Stimulated activated CD8-positive, alpha-beta memory T cell treated with anti-CD3 and anti-CD28 coated beads, Interleukin-15, amount 100 ng/mL, for 1 hour (primary cell): ENCODE measurements at places on chromosomes 12 and 14.

- no peak for DNase-seq
These were observed 53.1 kb upstream of the KCNA1 start for GRCh38 chr12:4856596-4856995.

DNA sequence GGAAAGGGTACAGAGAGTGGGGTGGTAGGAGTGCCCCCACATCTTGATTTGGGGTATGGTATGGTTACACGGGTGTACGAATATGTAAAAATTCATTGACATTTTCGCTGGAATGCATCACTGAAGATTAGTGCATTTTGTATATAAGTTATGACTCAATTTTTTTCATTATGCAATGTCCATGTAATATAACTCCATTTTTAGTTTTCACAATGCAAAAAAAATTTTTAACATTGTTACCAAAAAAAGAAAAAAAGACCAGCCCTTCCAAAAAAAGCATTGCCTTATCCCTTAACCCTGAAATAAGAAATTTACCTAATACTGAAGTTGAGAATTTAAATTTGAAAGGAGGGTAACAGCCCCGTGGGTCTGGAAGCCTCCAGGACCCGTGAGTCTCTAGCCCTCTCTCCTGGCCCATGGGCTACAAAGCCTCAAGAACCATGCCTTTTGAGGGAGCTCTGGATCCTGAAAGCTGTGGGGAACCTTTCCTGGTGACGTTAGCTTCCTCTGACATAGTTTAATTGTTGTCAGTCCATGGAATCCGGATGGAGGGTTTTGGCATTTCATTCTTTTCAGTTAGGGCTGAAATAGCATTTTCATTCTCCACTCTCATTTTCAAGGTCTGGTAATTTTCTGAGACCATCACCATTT lies 55.6 kb upstream of the ACTN1 start:
- DNase-seq = no peak

DNA sequence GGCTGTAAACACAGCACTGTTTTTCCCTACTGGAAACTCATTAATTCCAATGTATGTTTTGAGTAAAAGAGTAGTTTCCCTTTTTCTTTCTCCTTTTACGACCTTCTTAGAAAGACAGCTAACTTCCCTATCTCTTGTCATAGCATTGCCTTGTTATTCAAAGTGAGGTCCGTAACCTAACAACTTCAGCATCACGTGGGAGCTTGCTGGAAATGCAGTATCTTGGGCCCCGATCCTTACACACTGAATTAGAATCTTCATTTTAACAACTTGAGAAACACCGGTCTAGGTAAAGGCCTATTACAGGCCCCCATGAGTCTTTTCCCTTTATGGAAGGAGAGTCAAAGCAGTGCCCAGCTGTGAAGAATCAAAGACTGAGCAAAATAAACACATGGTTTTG lies 230.7 kb upstream of the PRKD1 start:
- DNase-seq = no peak

DNA sequence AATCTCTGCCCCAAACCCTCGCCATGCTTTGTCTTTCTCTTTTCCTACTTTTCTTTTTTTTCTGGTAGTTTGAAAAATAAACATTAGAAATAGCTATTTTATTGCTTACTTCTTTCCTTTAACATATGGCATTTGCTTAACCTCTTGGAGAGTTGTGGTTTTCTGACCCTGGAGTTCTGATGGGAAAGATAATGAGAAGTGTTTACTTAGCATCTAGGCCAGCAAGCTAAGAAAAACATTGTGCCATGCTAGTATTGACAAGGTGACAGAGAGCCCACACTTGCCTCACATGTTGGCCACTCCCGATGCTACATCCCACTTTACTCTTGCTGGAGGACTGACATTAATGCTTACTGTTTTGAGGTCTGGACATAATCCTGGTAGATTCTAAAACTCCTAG lies 886.2 kb downstream of the DIO2 start:
- no peak for DNase-seq

DNA sequence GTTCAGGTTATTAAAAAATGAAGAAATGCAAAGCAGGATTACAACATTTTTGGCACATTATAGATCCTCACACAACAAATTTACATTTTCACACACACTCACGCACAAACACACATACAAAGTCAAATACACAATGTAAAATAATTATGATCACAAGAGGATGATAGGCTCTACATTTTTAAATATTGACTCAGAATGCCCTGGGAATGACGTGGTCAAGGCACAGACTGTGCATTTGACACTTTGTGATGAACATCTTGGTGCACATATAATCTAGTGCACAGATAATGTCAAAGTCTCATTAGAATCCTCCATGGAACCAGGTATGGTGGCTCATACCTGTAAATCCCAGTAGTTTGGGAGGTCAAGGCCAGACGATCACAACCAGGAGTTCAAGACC lies 49.4 kb downstream of the DPF3 start:
- no peak for DNase-seq

DNA sequence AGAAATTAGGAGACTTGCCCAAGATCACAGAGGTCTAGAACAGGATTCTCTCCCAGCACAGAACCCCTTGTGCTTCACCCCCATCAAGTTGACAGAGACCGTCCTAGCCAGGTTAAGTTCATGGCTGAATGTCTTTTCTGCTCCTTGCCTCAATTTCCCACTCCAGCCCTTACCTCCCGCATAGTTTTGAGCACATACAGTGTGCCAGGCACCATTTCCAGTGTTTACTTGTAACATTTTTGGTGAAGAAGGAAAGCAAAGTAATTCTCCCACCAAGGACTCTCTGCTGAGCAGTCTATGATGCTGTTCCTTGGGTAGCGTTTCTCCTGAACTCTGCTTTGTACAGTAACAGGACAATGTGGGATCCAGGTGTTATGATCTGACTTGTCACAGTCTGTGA lies 1.2 kb downstream of the ABHD4 start:
- DNase-seq = no peak

GRCh38 chr12:32486158-32486557 lies 86.8 kb downstream of the FGD4 start:
- DNase-seq = no peak

- no peak for DNase-seq
These were observed 21.3 kb upstream of the BCDIN3D start for GRCh38 chr12:49863946-49864797.

DNA sequence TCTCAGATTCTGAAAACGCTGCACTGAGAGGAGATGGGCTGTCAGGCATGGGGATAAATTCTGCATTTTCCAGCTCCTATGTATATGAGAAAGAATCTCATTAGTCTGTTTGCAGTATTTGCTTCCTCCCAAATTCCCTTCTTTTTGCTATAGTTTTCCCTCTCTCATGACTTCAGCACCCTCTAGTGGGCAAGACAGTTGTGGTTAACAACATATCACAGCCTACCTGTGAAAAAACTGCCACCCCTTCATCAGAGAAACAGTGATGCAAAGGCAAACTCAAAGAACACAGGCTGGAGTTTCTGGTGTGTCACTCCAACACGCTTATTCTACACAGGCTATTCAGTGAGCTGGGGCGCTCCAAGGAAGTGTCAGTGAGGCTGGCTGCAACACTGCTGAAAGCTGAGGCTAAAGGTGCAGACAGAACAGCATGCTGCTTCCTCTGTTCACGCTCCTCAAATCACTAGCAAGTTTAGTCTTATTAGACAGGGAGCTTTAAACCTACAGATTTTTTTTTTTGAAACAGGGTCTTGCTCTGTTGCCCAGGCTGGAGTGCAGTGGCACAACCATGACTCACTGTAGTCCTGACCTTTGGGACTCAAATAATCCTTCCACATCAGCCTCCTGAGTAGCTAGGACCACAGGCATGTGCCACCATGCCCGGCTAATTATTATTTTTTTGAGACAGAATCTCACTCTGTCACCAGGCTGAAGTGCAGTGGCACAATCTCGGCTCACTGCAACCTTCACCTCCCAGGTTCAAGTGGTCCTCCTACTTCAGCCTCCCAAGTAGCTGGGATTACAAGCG lies 19.3 kb downstream of the ZC2HC1C start:
- DNase-seq = peak; percentile 12

DNA sequence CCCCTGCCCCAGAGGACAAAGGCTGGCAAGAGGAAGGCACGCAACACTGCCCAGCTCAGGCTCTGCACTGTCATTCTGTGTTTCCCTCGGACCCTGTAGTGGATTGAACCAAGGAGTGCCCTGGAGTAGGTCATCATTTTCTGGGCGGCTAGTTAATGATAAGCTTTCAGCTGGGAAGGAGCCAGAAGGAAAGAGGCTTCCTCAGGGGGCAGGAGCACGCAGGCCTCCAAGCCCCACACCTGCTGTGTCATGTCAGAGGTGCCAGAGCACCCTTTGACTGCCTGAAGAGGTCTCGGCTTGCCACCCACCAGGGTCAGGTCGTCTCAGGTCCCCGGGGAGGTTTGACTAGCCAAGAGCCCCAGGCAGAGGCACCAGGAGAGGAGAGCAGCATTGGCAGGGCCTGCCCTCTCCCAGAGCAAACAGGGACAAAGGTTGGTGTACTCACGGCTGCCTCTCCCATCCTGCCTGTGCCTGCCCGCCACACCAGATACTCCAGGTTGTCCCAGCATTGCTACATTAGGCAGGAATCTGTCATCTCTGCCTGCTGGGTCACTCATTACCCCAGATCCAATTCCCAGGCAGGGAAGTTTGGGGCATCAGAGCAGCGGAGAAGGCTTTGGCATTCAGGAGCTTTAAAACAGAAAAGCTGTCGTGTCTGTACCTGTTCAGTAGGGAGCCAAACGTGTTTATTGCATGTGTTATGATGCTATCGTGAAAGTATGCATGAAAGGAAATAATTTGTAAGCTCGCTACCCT lies 33.5 kb upstream of the ATP2A2 start:
- DNase-seq = no peak

GRCh38 chr14:90599339-90599738 lies 202.5 kb downstream of the CALM1 start:
- DNase-seq = no peak

DNA sequence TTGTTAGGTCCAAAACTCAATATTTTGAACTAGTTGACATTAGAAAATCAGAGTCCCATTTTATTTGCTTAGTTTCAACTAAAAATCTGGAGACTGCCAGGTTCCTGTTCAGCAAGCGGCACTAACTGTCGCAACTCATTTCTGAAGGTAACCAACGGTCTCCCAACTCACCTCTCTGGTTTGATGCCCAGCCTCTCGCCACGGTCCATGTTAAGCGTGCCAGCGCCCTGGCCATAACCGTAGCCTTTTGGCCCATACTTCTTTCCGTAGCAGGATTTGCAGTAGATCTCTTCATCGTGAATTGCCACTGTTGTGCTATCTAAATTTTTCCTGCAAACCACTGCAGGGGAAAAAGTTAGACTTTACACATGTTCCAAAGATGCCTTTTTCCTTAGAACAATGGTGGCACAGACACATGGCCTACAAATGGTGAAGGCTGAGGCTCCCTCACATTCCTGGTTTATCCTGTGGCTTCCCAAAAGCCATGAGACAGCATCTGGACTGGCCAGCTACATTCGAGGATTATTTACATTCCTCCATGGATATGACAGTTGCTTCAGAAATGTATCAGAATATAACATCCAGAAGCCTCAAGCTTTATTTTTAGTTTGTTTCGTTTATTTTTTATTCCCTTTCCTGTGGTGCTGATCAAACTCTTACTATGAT lies 15.7 kb downstream of the CSRP2 start:
- DNase-seq = no peak

- peak; percentile 13 for DNase-seq
These were observed 55.9 kb downstream of the CCDC92 start for GRCh38 chr12:123916729-123917128.

GRCh38 chr12:89464974-89465592 lies 59.5 kb downstream of the GALNT4 start:
- no peak for DNase-seq

- DNase-seq = no peak
These were observed 52.2 kb downstream of the FAM186A start for GRCh38 chr12:50344245-50344644.

- no peak for DNase-seq
These were observed 12.2 kb downstream of the PRORP start for GRCh38 chr14:35134329-35135123.
